ENCODE measurements at places on chromosomes 4 and X. TPM values are rescaled to one million over a fixed set of nuclear protein-coding genes. Genes with fewer than 3 reads are reported as not detected.

The SLITRK4 gene
- 1.2 TPM for total RNA-seq

The PF4V1 gene
- total RNA-seq, result not detected

The PGAM4 gene
- total RNA-seq, result not detected

The TBC1D19 gene
- total RNA-seq, result 19.7 TPM

The APEX2 gene
- total RNA-seq, result 16.3 TPM

The ASB5 gene
- total RNA-seq, result 4.5 TPM

The CD38 gene
- 1.1 TPM for total RNA-seq

The GABRG1 gene
- total RNA-seq, result 0.06 TPM

The PRSS12 gene
- 39.4 TPM for total RNA-seq

The BANK1 gene
- total RNA-seq, result 2.9 TPM

The PWWP3B gene
- 5.6 TPM for total RNA-seq

The MCUB gene
- 11.0 TPM for total RNA-seq

The HS6ST2 gene
- total RNA-seq, result 1.2 TPM

The SPATA18 gene
- total RNA-seq, result 20.1 TPM

The PRRG3 gene
- total RNA-seq, result 0.46 TPM

The USP51 gene
- 1.9 TPM for total RNA-seq

The POF1B gene
- total RNA-seq, result 34.4 TPM

The PKD2 gene
- total RNA-seq, result 38.4 TPM

The SMARCAD1 gene
- total RNA-seq, result 24.1 TPM

The GPR78 gene
- total RNA-seq, result 0.29 TPM

The SPIN3 gene
- 12.5 TPM for total RNA-seq

The P2RY4 gene
- not detected for total RNA-seq

The MAPK10 gene
- total RNA-seq, result 45.0 TPM

The SSX4B gene
- total RNA-seq, result not detected

The MAGED4B gene
- 47.9 TPM for total RNA-seq

The FGA gene
- 20.9 TPM for total RNA-seq

The ERCC6L gene
- 0.23 TPM for total RNA-seq

The TMPRSS11B gene
- not detected for total RNA-seq

The SORBS2 gene
- 184 TPM for total RNA-seq

The MAGEB2 gene
- not detected for total RNA-seq

The LRAT gene
- 11.7 TPM for total RNA-seq

The YIPF7 gene
- not detected for total RNA-seq
